Esophagus mucosa (tissue), 1 donor: ENCODE measurements at places on chromosomes 2 and 18. TPM values are rescaled to one million over a fixed set of nuclear protein-coding genes. Genes with fewer than 3 reads are reported as not detected.

The CLK1 gene
- total RNA-seq = 51.1 TPM

The DNAJB2 gene
- 51.7 TPM for total RNA-seq

The EML6 gene
- total RNA-seq = 5.2 TPM

The DSG1 gene
- 33.7 TPM for total RNA-seq

The OST4 gene
- 258 TPM for total RNA-seq
